ENCODE measurements at places on chromosomes 2 and 18. TPM values are rescaled to one million over a fixed set of nuclear protein-coding genes. Genes with fewer than 3 reads are reported as not detected.

DNA sequence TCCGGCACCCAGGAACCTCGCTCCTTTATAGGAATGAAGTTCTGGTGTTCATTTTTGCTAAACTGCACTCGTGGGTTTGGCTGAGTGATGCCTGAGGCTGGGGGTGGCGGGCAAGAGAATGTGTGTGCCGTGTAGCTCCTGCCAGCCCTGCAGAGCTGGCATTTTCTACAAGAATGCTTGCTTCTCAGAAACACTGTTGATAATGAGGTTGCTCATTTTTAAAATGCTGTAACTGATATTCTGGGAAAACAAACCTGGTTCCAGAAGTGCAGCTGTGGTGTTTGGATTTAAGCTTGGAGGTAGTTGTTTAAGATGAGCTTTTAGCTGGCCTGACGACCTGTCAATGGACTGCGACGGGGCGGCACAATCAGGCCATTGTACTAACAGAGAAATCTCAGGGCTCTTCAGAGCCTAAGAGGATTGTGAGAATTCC lies 511.9 kb upstream of the TNP1 start:
- no peaks in the 10 kb centered on the region for H3K27me3 ChIP-seq
- DNase-seq, result no peak
- no peak overlapping the region for H3K4me3 ChIP-seq
- no peak overlapping the region for H3K27ac ChIP-seq
- H3K4me1 ChIP-seq, result no peaks in the 10 kb centered on the region
- H3K36me3 ChIP-seq, result no peaks in the 10 kb centered on the region

Gene CYS1
- not detected for total RNA-seq

DNA sequence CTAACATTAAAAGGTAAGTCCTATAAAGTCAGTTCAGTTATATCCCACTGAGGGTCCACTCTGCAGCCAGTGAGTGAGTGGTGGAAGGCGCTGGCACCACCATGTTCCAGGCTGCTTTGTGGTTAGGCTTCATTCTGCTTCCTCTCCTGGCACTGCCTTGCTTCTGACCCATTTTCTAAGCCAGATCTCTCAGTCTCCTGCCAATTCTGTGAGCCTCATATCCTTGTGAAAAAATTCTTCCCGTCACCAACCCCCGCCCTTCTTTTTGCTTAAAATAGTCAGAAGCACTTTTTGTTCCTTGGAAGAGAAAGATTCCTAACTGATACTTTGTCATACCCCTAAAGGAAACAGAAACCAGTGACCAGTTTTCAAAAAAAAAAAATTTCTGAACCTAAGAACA lies 139.8 kb upstream of the NCK2 start:
- no peaks in the 10 kb centered on the region for H3K36me3 ChIP-seq
- H3K27ac ChIP-seq, result no peak overlapping the region
- no peaks in the 10 kb centered on the region for H3K27me3 ChIP-seq
- no peak overlapping the region for H3K4me3 ChIP-seq
- no peaks in the 10 kb centered on the region for H3K4me1 ChIP-seq

DNA sequence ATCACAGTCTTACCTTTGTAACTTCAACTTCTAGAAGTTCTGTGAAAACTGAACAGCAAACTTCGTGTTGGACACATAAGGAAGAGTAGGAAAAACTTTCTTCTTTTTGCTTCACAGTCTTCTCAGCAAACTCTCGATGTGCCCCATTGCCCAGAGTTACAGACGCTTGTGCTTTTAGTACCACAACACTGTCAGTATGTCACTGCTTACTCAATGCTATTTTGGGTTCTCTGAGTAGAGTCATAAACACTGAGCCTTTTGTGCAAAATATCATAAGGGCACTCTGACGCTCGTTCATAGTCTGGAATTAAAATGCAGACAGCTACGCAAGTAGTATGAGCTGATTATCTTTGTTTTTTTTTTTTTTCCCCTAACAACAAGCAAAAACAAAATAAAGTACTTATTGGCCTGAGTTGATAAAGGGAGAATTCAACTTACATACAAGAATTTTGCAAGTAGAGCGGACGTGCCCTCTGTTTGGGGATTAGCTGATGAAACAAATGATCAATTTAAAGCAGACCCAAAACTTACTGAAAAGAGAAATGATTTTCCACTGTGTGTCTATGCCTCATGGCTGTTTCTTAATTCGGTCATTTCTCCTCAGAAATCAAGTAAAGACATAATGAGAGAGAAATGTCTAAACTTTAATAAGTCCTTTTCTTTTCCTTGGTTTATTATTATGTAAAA lies at the start of gene CDH19:
TSS of gene CDH19 (minus strand) at position 150 of the 687 bp plus-strand sequence. CDS start 31,886 bp downstream, outside the sequence.
- DNase-seq, result no peak
- no peaks in the 10 kb centered on the region for H3K36me3 ChIP-seq
- no peak within 1 kb of the TSS for H3K4me3 ChIP-seq
- H3K27ac ChIP-seq, result no peak within 1 kb of the TSS
- no peaks in the 10 kb centered on the region for H3K27me3 ChIP-seq

DNA sequence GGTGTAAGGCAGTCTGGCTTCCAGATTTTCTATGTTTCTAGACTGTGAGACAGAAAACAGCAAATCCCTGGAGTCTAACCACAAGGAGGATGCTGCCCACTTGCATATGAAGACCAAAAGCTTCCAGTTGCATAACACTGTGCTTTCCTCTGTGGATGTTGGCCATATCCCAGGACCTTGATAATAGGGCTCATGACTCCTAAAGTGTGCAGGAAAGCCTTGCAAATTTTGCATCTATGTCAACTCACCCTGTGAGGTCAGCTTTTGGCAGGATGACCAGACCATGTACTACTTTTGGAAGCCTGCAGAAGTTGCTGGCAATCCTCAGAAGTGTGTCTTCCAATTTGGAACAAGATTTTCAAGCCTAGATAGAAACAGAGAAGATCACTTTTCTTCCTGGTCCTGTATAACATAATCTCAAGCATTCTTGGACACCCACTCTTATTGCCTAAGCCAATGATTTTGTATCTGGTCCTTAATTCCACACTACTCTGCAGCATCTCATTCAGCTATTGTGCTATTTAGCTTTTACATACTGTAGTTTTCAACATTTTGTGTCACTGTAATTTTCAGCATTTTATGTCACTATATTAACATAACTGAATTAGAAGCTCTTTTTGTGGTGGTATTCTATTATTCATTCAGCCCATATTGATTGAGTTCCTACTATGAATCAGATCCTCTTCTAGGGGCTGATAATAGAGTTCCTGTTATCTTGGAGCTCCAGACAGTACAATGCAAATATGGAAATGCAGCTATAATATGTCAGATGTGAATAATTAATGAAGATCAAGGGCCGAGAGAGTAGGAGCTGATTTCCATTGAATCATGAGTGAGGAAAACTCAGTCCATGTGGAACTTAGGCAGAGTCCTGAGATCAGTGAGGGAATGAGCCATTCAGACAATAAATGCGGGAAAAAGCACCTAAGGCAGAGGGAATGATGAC lies 85.3 kb upstream of the RAB27B start:
- no peaks in the 10 kb centered on the region for H3K4me1 ChIP-seq
- H3K36me3 ChIP-seq, result no peaks in the 10 kb centered on the region
- no peak overlapping the region for H3K27ac ChIP-seq

DNA sequence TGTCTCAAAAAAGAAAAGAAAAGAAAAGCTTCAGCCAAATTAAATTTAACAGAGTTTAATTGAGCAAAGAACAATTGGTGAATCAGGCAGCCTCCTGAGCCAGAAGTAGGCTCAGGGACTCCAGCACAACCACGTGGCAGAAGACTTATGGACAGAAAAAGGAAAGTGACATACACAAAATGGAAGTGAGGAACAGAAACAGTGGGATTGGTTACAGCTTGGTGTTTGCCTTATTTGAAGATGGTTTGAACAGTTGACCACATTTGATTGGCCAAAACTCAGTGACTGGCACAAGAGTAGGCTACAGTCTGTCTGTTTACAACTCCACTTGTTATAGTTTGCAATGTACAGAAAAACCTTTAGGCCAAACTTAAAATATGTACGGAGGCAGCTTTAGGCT lies 83.1 kb downstream of the SOCS6 start:
- no peak for DNase-seq
- no peaks in the 10 kb centered on the region for H3K4me1 ChIP-seq
- peaks cover 6% of the 10 kb centered on the region for H3K27me3 ChIP-seq

Gene ARHGEF33
- not detected for total RNA-seq

GRCh38 chr18:67932271-67932670 lies 415.8 kb upstream of the DSEL start:
- no peak overlapping the region for H3K4me3 ChIP-seq
- H3K27me3 ChIP-seq, result peaks cover 2% of the 10 kb centered on the region
- H3K36me3 ChIP-seq, result no peaks in the 10 kb centered on the region
- DNase-seq, result no peak

Gene PDE11A
- total RNA-seq, result not detected

GRCh38 chr2:66567729-66568128 lies 132.8 kb downstream of the MEIS1 start:
- peaks cover 34% of the 10 kb centered on the region for H3K27me3 ChIP-seq
- H3K27ac ChIP-seq, result no peak overlapping the region
- no peaks in the 10 kb centered on the region for H3K36me3 ChIP-seq
- H3K4me3 ChIP-seq, result no peak overlapping the region
- H3K4me1 ChIP-seq, result no peaks in the 10 kb centered on the region

DNA sequence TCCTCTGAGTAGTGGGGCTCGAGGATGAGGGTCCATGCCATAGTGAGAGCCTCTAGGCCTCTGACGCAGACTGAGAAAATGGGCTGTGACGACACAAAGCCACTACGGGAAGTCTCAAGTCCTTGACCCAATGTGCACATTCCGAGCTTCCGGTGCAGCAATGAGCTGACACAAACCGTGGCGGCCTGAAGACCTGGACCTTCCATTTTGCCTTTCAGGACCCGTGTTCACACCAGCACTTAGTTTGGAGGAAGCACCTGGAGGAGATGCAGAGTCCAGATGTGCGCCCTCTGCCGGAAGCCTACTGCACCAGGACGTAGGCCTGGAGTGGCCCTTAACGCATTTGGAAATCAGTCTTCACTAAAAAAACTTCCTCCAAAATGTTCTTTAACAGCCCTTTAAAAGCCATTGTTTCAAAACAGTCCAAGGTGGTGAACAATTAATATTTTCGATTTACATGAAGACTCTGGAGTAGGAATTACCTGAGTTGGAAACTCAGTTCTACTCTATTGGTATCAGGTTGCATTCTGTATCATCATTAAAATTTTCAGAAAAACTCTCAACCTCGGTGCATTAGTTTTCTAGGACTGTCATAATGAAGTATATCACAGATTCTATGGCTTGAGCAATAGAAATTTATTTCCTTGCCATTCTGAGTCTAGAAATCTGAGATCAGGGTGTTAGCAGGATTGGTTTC lies 33.9 kb downstream of the BMP10 start:
- peak; percentile 60 for DNase-seq
- H3K27ac ChIP-seq, result no peak overlapping the region
- peaks cover 12% of the 10 kb centered on the region for H3K4me1 ChIP-seq
- no peaks in the 10 kb centered on the region for H3K36me3 ChIP-seq
- H3K4me3 ChIP-seq, result no peak overlapping the region

Gene YPEL5
- 99.8 TPM for total RNA-seq

GRCh38 chr2:231050018-231050901 lies 6.4 kb upstream of the PSMD1 start:
- H3K4me1 ChIP-seq, result peaks cover 21% of the 10 kb centered on the region
- H3K27me3 ChIP-seq, result no peaks in the 10 kb centered on the region
- H3K4me3 ChIP-seq, result no peak overlapping the region
- no peak overlapping the region for H3K27ac ChIP-seq
- no peak for DNase-seq

DNA sequence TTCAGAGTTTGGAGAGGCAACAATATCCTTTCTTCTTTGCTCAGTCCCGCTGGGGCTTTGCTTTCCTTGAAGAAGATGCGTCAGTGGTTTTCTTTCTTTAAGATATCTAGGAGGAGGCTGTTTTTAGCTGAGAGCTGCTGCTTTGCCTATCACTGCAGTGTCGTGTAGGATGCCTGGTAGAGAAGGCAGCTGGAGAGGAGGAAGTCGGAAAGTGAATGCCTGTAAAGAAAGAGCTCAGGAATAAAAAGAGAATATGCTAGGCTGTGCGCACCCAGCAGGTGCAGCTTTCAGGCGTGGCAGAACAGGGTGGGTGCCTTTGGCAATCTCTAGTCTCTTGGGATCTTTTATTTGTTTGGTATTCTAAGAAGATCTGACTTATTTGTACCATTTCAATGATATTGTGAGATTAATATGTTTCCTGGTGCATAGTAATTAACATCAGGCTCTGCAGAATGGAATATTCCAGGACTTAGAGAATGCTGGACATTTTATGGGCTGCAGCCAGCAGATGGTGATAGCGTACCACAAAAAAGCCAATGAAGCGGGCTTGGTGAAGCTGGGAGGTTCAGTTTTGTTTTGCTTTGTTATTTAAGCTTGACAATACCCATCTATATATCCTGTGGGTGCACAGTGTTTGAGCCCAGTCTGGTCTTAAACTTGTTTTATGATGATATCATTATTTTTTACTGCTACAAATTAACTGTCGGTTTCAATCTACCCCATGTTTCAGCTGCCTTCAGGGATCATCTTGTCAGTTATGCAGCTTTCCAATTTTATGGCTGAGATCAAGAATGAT lies 34.9 kb downstream of the CAVIN2 start:
- no peaks in the 10 kb centered on the region for H3K36me3 ChIP-seq
- peaks cover 15% of the 10 kb centered on the region for H3K27me3 ChIP-seq
- no peak overlapping the region for H3K27ac ChIP-seq
- H3K4me3 ChIP-seq, result no peak overlapping the region
- no peaks in the 10 kb centered on the region for H3K4me1 ChIP-seq

GRCh38 chr18:57547260-57547659 lies 39.2 kb downstream of the FECH start:
- no peak for DNase-seq
- no peak overlapping the region for H3K4me3 ChIP-seq
- H3K27ac ChIP-seq, result no peak overlapping the region
- no peaks in the 10 kb centered on the region for H3K27me3 ChIP-seq
- peaks cover 14% of the 10 kb centered on the region for H3K4me1 ChIP-seq

GRCh38 chr2:45329045-45329677 lies 281.9 kb downstream of the SRBD1 start:
- H3K27ac ChIP-seq, result no peak overlapping the region
- no peak overlapping the region for H3K4me3 ChIP-seq
- no peaks in the 10 kb centered on the region for H3K4me1 ChIP-seq

GRCh38 chr2:112794841-112795240 lies 10.5 kb upstream of the IL1A start:
- no peak overlapping the region for H3K4me3 ChIP-seq

- no peak overlapping the region for H3K4me3 ChIP-seq
- no peak for DNase-seq
- no peaks in the 10 kb centered on the region for H3K4me1 ChIP-seq
- no peak overlapping the region for H3K27ac ChIP-seq
- H3K27me3 ChIP-seq, result no peaks in the 10 kb centered on the region
- H3K36me3 ChIP-seq, result no peaks in the 10 kb centered on the region
These were observed 340.4 kb downstream of the NRXN1 start for GRCh38 chr2:50691513-50691912.

Gene IL36RN
- not detected for total RNA-seq
